ENCODE measurements at places on chromosomes 2 and 18.
A peak's percentile ranks its signal among the peaks of the same experiment; 100 is the strongest.

GRCh38 chr2:130300258-130300969 lies 42.3 kb upstream of the IMP4 start:
- DNase-seq = no peak

DNA sequence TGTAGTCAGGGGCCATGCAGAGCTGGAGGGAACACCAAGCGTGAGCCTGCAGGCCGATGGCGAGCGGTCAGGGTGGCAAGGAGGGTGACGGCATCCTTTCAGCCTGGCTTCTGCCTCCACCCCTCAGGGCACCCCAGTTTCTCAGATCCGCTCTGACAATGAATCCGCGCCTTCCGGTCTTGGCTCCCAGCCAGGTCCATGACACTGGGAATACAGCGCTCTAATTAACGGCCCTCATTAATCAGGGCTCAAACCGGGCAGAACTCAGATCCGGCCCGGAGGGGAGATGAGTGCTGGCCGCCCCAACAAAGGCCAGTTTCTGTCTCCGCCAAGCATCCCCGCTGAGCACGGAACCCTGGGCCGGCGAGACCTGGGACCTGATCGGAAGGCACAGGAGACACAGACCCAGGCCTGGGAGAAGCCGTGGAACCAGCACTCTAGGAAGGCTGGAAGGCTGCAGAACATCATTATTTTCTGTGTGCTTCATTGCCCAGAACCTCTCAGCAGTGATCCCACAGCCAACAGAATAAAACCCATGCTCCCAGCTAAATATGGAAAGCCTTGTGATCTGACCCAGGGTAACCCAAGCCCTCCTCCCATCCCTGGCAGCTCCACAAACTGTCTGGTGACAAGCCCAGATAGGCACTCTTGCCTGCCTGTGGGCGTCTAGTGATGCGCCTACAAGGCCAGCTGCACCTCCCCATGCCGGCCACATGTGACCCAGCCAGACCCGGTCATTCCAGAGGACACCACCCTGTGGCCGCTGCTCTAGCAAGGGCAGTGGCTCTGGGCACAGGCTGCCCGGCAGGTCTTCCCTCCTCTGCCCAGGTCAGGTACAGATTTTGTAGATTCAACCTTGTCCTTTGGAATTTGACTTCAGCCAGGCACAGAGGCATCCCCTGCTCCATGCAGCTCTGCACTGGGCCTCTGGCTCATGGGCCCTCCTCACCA lies 438.7 kb upstream of the MYT1L start:
- DNase-seq = no peak

DNA sequence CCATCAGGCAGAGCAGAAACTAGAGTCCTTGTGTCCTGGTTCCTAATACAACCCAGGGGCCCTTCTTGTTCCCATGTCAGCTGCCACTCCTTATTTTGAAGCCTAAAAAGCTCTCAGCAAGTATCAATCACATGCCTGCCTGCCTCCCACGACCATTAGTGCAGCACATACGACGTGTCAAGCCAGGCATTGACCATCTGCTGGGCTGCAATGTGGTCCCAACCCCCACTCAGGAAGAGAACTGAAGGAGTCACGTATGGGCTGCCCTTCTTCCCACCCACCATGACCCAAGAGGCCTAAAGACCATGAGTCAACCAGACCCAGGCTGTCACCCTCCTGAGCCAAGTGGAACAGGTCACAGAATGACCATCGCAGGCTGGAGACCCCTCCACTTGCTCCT lies 98.8 kb downstream of the KLHL29 start:
- DNase-seq = no peak

GRCh38 chr2:24875272-24875671 lies 44.8 kb downstream of the ADCY3 start:
- DNase-seq = no peak

GRCh38 chr18:56935434-56936040 lies 211.3 kb upstream of the BOD1L2 start:
- no peak for DNase-seq

GRCh38 chr2:47344890-47345589 lies 57.9 kb upstream of the MSH2 start:
- DNase-seq = peak; percentile 68

DNA sequence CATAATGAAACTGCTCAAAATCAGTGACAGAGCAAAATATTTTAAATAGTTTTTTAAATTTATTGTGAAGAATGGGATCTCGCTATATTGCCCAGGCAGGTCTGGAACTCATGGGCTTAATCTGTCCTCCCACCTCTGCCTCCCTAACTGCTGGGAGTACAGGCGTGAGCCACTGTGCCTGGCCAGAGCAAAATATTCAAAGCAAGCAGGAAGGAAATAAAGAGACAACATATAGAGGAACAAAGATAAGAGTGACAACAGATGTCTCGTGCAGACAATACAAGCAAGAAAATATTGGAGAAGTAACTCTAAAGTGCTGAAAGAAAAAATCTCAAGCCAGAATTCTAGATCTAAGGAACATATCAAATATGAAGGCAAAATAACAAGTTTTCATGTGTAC lies 5.0 kb upstream of the SCLY start:
- DNase-seq = no peak

GRCh38 chr2:191228333-191228732 lies 16.9 kb upstream of the MYO1B start:
- DNase-seq = no peak

GRCh38 chr2:166211079-166211478 lies 83.3 kb upstream of the SCN1A start:
- no peak for DNase-seq

DNA sequence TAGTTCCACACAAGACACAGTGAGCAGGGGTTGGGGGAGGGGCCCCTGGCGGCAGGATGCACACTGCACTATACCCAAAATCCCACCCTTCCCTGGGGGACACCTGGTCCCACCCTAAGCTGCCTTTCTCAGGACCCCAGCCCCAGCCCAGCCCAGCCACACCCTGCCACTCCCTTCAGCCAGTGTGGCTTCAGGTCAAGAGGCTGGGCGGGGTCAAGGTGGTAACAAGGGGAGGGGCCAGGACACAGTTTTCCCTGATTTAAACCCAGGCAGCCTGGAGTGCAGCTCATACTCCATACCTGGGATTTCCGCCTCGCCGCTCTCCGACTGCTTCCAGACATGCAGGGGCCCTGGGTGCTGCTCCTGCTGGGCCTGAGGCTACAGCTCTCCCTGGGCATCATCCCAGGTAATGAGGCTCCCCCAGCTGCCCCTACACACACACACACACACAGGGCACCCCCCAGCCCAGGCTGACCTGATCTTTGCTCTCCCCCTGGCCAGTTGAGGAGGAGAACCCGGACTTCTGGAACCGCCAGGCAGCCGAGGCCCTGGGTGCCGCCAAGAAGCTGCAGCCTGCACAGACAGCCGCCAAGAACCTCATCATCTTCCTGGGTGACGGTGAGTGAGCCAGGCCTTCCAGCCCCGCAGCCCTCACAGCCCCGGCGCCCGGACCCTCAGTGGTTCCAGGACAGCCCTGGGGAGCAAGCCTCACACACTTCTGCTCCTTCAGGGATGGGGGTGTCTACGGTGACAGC lies at the start of gene ALPG:
Gene ALPG (plus strand): TSS at position 289 of the 755 bp plus-strand sequence. CDS start 51 bp downstream, at position 340.
- no peak for DNase-seq

GRCh38 chr2:223697892-223698645 lies 95.9 kb upstream of the SCG2 start:
- DNase-seq = no peak

DNA sequence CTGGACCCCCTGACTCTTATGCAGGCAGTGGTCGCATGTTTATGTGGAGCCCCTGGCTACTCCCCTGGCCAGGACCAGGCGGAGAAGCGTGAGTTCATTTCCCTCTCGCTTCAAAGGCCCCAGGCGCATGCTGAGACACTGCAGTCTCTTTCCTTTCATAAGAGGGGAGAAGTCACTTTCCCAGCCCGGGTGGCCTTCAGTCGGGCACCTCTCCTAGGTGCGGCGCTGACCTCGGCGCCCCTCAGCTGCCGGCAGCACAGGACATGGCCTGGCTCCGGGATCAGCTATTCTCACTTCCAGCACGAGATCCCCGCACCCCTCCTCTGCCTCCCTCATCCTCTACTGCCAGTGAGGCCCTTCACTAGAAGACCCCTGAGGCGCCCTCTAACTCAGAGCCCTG lies 184.7 kb upstream of the PXDN start:
- DNase-seq = no peak

DNA sequence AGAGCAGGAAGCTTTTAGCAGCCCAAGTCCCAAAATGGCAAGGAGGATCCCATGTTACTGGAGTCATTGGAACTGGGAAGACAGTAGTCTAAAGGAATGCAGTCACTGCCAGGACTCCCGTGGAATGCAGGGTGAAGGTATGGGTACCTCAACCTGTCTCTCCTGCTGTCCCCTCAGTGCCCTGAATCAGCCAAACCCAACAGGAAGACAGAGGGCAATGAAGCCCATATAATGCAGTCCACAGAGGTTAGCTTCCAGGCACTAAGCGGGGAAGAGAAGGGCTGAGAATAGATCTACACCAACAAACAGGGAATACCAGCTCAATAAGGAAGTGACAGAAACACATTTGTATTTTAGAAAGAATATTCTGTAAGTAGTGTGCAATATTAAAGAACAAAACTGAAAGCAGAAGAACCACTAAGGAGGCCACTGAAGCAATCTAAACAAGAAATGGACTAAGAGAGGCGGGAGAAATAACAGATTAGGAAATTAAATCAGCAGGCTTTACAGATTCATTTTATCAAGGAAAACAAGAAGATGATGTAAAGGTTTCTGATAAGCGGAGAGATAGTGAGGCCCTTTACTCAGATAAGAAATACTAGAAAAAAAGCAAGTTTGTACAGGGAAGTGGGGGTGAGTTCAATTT lies 8.3 kb downstream of the NEMP2 start:
- DNase-seq = no peak

GRCh38 chr2:150413910-150414309 lies 73.6 kb downstream of the RND3 start:
- no peak for DNase-seq

DNA sequence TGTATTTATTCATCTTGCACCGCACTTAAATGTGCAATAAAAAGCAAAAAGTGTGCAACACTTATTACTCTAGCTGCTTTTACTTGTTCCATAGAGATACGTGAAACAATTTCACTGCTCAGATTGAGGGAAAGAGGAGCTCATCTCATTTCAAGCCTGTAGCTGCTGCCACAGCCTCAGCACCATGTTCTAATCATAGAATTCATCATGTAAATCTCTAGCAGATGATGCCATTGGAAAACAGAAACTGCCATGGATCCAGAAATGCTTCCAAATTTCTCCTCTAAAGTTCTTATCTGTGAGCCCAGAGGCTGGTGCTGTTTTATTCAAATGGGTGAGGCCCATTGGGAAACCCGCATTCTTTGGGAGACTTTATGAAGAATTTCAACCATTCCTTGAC lies 2.0 kb downstream of the CDC42EP3 start:
- no peak for DNase-seq

DNA sequence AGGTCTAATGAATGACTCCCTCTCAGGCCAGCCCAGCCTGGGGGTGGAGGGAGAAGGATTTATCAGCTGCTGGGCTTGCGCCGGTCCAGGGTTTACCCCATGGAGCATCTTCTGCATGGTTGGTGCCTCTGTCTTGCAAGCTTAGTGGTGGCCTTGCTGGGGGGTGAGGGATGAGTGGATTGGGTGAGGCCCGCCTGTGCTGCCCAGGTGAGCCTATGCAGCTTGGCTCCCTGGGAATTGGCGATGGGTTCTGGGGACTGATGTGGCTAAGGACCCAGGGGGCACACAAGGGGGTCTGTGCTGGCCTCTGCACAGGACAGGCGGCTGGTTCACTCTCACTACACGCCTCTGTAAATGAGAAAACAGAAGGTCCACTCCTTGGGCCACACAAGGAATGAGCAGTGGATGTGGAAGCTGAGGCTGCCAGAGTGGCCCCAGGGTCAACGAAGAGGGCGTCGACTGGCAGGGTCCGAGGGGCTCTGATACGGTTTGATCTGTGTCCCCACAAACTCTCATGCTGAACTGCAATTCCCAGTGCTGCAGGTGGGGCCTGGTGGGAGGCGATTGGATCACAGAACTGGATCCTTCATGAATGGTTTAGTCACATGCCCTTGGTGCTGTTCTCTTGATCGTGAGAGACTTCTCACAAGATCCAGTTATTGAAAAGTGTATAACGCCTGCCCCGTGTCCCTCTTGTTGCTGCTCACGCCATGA lies 151.6 kb upstream of the HDAC4 start:
- no peak for DNase-seq

DNA sequence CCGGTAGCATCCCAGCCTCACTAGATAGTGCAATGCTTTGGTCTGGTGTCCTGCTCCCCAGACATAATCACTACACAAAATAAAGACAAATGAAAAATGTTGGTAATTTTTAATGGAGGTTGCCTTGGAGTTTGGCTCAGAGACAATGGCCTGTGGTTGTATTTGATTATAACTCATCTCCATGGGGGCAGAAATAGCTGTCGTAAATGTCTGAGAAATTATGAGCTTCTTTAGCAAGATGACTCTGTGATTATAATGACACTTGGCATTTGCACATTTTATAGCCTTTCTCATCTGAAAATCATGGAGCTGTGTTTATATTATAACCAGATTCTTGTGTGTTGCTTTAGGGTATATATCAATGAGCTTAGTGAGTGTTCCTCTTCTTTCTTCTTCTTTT lies 1779.7 kb upstream of the CELF4 start:
- DNase-seq = no peak

GRCh38 chr2:215728504-215729065 lies 284.8 kb downstream of the MREG start:
- DNase-seq = no peak

- DNase-seq = no peak
Measured at GRCh38 chr18:64384101-64384500, 235.2 kb upstream of the LINC00305 start.

GRCh38 chr2:88018909-88019308 lies 2.6 kb upstream of the RNU2-63P start:
- DNase-seq = no peak

- DNase-seq = no peak
Measured at GRCh38 chr18:76126327-76126726, 368.7 kb downstream of the ZNF516 start.

GRCh38 chr18:67694787-67695186 lies 178.3 kb upstream of the DSEL start:
- DNase-seq = no peak

DNA sequence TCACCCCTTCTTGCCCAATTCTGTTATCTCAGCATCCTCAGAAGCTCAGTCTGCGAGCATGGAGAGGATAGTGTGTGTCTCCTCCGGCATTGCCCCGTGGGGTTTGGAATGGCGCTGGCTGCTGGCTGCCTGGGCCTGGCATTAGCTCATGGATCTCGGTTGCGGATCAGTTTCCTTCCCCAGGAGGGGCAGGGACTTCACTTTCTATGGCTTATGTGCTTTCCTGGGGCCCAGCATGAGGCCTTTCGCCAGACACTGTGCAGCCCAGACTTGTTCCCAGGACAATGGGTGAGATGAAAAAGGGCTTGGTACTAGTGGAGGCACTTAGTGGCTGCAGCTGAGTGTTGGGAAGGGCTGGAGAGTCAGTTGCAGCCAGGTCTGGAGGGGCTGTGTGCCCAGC lies 143.3 kb downstream of the GLI2 start:
- no peak for DNase-seq

DNA sequence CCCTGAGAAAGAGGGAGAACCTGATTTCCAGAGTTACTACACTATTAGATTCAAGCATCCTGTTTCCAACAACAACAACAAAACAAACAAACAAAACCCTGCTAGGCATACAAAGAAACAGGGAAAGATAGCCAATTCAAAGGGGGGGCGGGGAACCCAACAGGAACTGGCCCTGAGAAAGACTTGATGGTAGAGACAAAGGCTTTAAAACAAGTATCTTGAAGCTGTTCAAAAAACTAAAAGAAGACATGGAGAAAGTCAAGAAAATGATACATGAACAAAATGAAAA lies 147.1 kb downstream of the THADA start:
- no peak for DNase-seq

- no peak for DNase-seq
Measured at GRCh38 chr2:19125901-19126680, 232.3 kb downstream of the OSR1 start.

- DNase-seq = no peak
Measured at GRCh38 chr2:101419096-101419663, 31.9 kb upstream of the CREG2 start.

Measured in D721Med (cell line).